H7 (cell line): ENCODE measurements at places on chromosomes 7 and 10.

DNA sequence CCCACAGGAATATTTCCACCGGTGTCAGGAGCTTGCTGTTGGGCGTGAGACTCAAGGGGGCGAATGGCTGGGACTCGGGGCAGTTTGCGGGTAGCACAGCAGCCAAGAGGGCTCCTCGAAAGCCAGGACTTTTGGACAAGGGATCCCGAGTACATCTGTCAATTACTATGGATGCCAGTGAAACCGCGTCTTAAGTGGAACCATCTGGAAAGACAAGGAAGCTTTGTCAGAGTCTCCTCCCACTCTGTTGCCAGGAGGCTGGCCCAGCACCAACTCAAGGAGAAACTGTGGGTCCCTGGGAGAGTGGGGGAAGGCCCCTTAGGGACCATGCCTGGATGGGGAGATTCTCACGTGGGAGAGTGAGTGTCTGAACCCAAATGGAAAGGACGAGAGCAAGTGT, 57.1 kb downstream of the C10orf143 start:
- no peak for DNase-seq

DNA sequence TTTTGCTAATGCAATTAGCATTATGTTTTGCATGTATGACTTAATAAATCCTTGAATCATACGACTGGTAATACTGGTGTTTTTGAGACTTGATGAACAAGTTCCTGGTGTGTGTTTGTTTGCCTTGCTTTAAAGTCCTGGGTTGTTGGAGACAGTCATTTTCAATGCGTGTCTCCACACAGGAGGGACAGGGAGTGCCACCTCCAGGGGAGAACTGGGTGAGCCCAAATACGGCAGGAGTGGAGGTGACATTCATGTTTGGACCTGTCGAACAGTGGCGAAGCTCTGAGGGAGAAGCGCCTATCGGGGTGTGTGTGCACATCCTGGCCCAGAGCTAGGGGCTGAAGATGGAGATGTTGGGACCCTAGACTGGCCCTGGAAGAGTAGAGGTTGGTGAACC, 43.8 kb downstream of the DAGLB start:
- no peak for DNase-seq

DNA sequence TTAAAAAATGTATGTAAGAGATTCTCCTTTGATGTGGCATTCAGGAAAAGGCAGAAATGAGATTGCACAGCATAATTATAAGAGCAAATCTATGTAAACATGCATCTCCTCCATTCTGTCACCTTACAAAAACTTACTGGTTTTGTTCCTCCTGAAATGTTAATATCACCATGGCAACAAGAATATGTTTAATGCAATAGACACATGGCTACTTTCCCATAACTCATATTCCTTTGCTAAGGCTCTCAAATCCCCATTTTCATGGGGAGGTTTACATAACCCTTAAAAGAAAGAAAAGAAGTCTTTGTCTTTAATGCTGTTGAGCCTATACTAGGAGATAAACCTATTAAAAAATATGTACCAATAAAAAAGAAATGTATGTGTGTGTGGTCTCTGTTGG, 136.2 kb downstream of the ANK3 start:
- DNase-seq: no peak

GRCh38 chr10:127919418-127920271, 12.7 kb downstream of the PTPRE start:
- DNase-seq: peak; percentile 73

GRCh38 chr10:49106451-49106850, 8.9 kb downstream of the VSTM4 start:
- no peak for DNase-seq

GRCh38 chr7:43590862-43591557, 8.1 kb downstream of the STK17A start:
- DNase-seq: no peak

- no peak for DNase-seq
Measured at GRCh38 chr7:16298221-16298620, 123.1 kb downstream of the CRPPA start.

DNA sequence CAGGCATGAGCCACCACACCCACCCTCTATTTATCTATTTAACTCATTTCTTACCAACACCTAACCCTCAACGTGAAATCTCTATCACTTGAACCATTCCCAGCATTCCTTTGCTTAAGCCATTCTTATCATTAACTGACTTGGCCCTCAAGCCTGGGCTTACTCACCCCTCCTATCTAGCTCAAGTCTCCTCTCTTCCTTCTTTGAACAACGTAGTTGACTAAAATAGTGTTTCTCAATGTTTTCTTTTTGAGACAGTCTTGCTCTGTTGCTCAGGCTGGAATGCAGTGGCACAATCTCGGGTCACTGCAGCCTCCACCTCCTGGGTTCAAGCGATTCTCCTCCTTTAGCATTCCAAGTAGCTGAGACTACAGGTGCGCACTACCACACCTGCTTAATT, 7.0 kb downstream of the ANXA7 start:
- DNase-seq: no peak

DNA sequence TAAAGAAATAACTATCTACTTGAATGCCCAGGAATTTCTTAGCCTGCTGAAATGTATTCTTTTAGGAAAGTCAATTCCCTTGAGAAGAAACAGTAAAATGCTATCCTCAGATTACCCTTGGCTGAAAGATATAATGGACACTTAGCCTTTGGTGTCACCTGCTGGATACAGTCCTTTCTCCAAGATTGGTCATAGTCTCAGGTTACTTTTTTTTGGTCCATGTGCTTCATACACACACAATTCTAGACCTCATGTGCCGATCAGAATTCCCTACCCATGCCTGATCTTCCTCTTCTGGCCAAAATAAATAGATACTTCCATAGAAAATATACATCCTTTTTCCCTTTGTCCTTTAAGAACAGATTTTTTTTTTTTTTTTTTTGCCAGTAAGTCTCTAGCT, 218.9 kb upstream of the PHYHIPL start:
- no peak for DNase-seq

- no peak for DNase-seq
Measured at GRCh38 chr10:22570733-22571430, 143.5 kb downstream of the PIP4K2A start.

DNA sequence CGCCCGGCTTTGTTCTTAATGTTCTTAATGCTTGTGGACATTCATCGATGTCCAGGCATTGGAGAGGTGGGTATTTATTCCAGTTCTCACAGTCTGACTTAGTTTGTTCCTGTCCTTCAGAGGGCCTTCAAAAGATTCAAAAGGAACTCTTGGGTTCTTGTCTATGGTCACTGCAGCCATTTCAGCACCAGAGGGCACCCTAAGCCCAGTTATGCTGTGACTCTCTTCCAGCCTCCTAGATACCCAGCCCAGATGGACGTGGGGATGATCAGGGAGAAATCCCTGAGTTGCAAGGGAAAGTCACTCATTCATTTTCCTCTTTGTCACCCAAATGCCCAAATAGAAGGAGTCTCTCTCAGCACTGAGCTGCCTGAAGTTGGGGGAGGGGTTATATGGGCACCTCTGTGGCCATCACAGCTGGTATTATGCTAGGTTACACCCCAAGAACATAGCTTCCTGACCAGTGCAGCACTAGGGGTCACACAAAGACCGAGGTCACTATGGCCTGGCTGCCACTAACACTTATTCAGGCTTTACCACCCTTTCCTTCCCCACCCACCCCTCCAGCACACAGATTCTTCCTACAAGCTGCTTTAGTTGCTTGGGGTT, 26.5 kb upstream of the CCDC126 start:
- DNase-seq: peak; percentile 79

- no peak for DNase-seq
Measured at GRCh38 chr10:30378201-30378995, 29.3 kb upstream of the MTPAP start.

DNA sequence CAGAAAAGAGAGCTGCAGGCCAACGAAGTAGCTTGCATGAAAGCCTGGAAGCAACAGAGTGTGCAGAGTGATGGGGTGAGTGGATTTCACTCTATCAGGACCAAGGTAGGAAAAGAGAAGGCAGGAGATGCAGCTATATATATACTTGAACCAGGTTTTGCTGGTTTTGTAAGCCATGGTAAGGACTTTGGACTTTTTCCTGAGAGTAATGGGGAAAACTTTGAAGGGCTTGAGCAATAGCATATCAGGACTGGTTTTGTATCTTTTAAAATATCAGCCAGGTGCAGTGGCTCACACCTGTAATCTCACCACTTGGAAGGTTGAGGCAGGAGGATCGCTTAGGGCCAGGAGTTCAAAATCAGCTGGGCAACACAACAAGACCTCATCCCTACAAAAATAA, 120.6 kb upstream of the NRP1 start:
- DNase-seq: no peak

- DNase-seq: peak; percentile 56
Measured at GRCh38 chr7:6718124-6718523, 11.4 kb upstream of the ZNF12 start.

- DNase-seq: no peak
Measured at GRCh38 chr7:31126976-31127375, 74.9 kb downstream of the ADCYAP1R1 start.

- DNase-seq: no peak
Measured at GRCh38 chr10:58010073-58010702, 257.5 kb downstream of the IPMK start.

DNA sequence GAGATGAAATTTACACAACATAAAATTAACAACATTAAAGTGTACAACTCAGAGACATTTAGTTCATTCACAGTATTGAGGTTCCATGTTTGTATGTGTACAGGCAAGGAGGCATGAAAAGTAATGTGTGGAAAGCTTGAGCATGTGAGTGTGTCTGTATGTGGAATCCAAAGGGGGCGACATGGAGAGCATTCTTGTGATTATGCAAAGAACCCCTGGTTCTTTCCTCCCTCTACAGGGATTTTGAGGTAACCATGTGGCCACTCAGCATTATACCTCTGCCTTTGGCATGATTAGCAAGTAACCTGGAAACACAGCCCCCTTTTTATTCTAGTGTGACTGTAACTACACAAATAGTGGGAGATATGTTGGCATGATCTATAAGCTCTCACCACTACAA, 21.0 kb downstream of the OR2F1 start:
- peak; percentile 54 for DNase-seq

DNA sequence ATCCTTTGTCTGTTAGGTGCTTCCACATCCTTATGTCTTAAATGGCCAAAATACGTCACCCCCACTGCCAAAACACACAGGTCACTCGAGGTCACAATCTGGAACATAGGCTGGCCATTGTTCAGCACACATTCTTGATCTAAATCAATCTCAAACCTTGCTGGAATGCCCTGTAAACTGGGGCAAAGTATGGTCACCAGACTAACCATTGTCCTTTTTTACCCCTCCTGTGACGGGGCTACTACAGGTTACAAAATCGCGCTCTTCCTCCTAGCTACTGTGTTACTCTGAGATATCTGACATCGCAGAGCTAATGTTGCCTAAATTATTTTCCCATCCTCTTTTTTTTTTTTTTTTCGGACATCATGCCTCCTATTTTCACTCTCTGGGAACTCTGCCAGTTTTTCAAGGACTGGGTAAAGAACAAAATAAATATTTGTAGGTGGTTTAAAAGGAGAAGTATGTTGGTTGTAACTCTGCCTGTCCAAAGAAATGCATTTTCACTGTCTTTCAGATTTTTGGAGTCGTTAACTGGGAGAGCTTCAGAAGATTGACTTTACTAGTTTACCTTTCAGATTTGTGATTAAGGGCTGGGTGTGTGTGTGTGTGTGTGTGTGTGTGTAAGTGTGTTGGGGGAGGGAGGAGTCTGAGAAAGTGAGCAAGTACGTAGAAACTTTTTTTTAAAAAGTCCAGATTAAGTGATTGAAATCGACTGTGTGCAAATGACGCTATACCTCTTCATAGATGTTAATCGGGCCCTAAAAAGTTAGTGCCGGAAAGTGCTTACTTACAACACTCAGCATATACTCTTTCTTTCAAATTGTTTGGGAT, 942 bp upstream of the KIAA1217 start:
- DNase-seq: no peak

DNA sequence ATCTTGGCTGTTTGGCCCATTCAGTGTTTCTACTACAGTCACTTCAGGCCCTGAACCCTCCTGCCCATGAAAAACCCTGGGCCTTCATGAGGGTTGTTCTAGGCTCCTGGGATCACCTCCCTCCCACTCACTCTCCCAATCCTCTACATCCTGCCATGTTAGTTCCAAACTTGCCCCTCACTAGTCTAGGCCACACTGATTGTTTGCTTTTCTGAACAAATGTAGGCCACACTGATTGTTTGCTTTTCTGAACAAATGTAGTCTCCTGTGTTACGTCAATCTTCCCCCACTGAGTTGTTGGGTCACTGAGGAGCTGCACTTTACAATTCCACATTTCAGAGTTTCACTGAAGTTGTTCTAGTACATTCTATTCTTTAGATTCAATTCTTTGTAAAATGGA, 5.3 kb upstream of the ALDH18A1 start:
- DNase-seq: no peak

- DNase-seq: no peak
Measured at GRCh38 chr7:115356999-115357702, 435.3 kb downstream of the MDFIC start.

- DNase-seq: no peak
Measured at GRCh38 chr10:121983852-121984251, 5.1 kb upstream of the TACC2 start.

DNA sequence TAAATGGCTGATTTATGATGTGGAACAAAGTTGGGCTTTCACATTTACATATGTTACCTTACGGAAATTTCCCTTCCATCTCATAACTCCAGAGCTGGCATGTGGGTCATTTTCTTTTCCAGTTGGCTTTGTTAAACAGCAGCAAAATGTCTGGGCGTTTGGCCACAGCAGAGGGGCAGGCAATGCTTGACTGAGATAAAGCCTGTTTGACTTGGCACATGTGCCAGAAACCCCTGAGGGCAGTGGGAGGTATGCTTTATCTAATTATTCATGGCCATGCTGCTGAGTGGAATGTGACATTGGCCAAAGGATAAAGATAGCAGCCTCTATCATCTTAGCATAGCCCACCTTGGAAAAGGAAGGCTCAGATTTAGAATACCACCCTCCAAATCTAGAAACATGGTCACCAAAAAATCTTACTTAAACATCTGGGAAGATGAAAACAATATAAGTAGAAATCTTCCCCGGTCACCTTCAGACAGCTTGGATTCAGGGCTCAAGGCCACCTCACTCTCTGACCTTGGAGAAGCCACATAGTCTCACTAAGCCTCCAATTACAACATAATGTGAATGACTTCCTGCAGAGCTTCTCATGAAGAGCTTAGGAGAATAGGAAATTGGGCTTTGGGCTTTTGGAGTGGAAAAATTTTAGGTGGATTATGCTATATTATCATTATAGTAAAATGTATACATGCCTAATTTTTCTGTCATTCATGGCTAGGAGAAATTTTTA, 101.5 kb downstream of the GRM3 start:
- DNase-seq: no peak

DNA sequence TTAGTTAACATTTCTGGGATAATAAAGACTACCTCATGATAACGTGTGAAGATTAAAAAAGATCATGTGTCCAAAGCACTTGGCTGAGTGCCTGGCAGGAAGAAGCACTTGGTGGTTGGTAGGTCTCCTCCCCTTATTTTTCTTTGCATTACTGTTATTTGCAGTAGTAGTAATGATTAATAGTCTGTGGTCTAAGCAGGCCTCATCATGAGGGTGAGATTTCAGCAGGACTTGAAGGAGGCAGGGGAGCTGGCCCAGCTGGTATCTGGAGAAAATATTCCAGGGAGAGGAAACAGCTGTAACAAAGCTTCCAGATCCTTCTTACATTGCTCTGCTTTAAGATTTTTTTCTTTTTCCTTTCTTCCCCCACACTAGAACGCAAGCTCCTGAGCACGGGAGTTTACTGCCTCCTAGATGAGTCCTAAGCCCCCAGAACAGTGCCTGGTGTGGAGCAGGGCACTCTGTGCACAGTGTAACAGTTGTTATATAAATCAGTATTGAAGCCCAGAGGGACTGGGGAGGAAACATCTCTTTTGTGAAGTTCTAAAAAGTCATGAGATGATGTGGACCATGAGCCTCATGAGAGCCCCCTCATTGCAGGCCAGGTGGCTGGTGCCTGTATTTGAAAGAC, 31.1 kb upstream of the RHEB start:
- DNase-seq: no peak

- peak; percentile 86 for DNase-seq
Measured at GRCh38 chr10:69802424-69803161, 887 bp downstream of the COL13A1 start.
